ENCODE measurements at places on chromosomes 4 and X.

DNA sequence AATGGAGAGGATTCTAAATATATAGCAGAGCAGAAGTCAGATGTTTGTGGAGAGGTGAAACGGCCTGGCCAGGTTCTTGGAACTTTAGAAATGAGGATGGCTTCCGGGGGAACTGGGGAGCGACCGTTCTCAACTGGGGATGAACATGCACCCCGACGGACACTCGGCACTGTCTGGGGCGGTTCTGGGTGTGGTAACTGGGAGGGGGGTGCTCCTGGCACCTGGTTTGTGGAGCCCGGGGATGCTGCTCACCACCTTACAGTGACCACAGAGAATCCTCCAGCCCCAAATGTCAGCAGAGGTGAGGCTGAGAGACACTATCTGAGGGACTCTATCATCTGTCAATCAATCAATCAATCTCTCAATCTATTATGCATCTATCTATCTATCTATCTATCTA lies 69.0 kb upstream of the PPP2R3B start:
- no peak for DNase-seq

GRCh38 chr4:189069772-189070171 lies 870.9 kb upstream of the FRG1 start:
- DNase-seq, result no peak

GRCh38 chrX:38939067-38939466 lies 137.8 kb downstream of the MID1IP1 start:
- no peak for DNase-seq

DNA sequence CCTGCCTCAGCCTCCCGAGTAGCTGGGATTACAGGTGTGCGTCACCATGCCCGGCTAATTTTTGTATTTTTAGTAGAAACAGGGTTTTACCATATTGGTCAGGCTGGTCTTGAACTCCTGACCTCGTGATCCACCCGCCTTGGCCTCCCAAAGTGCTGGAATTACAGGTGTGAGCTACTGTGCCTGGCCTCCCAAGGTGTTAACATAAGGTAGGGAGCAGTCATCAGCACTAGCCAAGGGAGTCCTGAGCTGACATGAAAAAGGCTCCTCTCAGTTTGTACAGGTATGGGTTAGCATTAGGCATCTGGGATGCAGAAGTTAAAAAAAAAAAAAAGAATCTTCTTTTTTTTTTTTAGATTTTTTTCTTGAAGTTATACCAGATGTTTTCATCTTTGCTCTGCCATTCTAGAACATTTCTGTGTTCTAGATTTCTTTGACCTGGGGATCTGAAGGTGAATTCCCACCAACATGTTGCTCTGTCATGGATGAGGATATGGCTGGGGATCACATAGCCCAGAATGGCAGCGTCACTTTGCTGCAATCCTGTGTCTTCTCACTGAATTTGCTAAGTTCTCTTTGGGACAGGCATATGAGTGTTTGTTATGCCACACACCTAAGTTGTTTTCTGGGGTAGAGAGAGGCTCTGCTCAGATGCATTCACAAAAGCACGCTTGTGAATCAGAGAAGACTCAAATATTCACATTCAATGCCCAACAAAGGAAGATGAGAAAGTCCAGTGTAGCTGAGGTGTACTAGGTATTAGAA lies 24.4 kb upstream of the PLA2G12A start:
- no peak for DNase-seq

DNA sequence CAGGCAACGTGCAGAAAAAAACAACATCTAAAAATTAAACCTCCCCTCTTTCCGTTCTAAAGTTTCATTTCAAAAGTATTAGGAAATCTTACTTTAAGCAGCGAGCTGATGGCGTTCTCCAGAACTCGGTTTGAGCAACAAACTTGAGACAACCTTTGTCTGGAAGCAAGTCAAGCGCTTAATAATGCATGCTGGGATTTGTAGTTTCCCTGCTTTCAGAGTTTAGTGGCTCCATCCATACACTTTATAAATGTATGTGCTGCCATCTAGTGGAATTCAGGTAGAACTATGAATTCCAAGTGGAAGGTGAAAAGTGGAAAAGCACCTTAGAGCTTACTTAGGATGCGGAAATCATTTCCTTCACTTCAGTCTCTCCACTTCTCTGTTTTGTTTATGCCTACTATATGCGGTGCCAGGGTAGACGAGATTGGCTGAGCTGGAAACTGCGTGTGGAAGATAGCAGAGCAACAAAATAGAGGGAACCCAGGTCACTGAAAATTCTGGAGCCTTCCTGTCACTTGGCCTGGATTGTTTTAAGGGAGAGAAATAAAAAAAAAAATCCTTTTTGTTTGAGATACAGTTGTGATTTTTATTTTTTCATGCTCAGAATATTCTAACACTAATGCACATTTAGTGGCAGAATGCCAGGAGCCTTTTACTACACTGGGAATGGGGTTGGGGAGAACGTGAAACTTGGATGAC lies at the start of gene BDH2:
TSS of gene BDH2 (minus strand) at position 144 of the 702 bp plus-strand sequence. CDS start 3,580 bp downstream, outside the sequence.
- peak; percentile 92 for DNase-seq

- DNase-seq, result no peak
Observed at GRCh38 chrX:22526339-22526738, 253.6 kb downstream of the CBLL2 start.

- DNase-seq, result no peak
Observed at GRCh38 chrX:41733939-41734338, 10.0 kb downstream of the GPR82 start.

- DNase-seq, result no peak
Observed at GRCh38 chr4:17134565-17134964, 236.1 kb upstream of the LDB2 start.

DNA sequence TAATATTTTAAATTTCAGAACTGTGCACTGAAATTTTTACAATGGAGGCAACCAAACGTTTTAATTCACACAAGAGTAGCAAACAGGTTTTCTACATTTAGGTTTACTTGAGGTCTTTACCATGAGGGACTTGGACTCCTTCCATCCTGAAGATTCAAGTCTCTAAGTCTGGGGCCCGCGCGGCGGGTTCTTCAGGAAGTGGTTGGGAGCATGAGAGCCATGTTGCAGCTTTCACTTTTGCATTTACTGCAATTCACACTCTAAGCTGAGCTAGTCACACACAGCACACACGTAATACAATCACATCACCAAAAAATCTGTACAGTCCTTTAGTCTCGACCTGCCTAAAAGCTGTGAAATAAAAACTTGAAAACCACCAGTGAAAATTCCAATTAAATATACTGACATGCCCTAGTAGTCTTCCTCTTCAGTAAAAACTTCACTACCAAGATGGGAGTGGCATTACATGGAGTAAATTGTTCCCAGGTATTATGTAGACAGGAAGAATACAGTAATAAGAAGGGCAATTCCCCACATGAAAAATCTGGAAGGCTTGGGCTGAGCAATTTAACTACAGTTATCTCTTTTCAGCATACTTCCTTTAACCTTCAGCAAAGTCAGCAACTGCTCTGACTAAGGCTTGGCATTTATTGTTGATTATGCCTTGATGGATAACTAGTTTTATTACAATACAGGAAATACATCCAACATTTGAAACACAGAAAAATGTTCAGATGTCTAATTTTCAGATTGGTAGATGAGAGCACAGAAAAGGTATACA lies 571.1 kb upstream of the DIPK2B start:
- peak; percentile 44 for DNase-seq

GRCh38 chrX:53318766-53319353 lies 37.5 kb upstream of the IQSEC2 start:
- DNase-seq, result no peak

Measured in hematopoietic multipotent progenitor cell treated with erythropoietin and hydrocortisone succinate and interleukin-3 and kit ligand, for 8 days (in vitro differentiated cells).